ENCODE measurements at places on chromosomes 13 and 19.

- peak; percentile 10 for DNase-seq
Observed at GRCh38 chr13:26707122-26708006, 53.2 kb downstream of the GPR12 start.

DNA sequence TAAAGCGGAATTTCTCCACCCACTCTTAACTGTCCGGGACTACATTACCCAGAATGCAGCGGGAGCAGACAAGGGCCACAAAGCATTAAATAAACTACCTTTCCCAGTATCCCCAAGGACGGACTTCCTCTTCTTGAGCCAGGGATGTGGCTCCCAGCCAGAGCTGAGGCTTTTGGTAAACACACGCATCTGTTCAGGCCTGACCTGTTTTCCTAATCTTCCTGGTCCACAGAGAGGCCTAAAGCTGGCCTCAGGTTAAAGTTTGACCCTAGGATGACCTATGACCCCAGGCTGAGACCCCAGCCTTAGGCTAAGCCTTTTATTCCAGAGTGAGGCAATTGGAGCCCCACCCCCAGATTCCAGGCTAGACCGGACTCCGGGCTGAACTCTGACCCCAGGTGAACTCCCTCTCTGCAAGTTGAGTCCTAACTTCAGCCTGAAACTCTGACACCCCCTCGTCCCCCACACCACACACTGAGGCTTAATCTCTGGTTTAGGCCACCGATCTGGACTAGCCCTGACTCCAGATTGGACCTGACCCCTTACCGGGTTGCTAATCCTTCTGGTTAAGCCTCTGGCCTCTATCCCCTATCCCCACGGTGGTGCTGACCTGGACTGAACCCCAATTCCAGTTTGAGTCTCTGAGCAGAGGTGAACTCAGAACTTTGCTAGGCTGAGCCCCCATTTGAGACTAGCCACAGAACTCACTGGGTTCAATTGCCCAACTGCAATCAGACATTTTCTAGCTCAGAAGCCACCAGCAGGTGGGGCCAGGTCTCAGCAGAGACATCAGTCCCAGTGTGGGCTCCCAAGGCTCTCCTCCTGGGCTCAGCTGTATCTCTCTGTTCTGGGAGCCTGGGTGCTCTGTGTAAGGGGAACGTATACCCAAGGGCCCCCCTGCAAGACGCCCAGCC lies 750 bp upstream of the GPR108 start:
- peak; percentile 72 for DNase-seq

DNA sequence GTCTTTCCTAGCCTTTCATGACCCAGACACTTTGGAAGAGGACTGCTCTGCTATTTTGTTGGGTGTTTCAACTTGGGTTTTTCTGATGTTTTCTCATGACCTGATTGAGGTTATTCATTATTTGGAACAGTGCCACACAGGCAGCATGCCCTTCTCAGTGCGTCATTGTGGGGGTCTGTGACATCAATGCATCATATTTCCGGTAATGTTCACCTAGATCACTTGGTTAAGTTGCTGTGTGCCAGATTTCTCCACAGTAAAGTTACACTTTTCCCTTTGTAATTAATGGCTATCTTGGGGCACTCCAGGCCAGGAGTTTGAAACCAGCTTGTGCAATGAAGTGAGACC lies 124.4 kb downstream of the SIPA1L3 start:
- no peak for DNase-seq

GRCh38 chr19:54586397-54586796 lies 7.0 kb upstream of the LILRA1 start:
- no peak for DNase-seq

DNA sequence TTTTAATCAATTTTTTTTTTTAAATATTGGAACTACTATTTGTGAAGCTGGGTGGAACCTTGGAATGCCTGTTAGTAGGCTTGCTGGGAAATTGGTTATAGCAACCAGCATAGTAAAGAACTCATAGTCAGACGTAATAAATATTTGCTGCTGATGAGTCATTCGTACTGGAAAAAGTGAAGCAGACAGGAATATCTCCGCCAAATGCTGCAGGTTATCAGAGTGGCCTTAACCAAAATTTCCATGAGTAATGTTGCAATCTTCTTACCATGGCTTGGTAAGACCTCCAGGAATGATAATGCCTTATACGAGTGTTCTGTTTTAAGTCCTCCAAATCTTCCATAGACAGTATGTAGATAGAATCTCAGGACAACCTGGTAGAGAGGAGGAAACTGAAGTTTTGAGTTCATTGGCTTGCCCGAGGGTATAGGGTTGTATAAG lies 34.2 kb downstream of the MBNL2 start:
- DNase-seq, result no peak

DNA sequence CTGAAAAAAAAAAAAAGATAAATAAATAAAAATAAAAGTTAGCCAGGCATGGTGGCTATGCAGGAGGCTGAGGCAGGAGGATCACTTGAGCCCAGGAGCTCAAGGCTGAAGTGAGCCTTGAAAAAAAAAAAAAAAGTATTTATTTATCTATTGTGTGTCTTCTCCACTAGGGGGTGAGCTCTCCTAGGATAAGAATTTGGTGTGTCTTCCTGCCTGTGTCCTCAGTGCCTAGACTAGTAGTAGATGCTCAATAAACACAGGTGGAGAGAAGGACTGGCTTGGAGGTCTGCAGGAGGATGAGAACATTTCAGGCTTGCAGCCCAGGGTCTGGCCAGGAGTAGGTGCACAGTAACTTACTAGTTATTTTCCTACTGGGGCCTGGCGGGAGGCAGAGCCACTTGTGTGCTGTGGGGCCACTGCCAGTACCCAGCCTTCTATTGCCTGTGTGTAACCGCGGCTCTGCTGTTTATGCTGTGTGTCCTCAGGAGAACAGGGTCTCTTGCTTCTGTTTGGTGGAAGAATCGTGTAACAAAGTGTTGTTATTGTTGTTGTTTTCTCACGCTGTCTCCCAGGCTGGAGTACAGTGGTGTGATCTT lies 5.4 kb downstream of the LMTK3 start:
- DNase-seq, result peak; percentile 70

GRCh38 chr13:106186366-106187030 lies 349.0 kb downstream of the EFNB2 start:
- DNase-seq, result no peak

DNA sequence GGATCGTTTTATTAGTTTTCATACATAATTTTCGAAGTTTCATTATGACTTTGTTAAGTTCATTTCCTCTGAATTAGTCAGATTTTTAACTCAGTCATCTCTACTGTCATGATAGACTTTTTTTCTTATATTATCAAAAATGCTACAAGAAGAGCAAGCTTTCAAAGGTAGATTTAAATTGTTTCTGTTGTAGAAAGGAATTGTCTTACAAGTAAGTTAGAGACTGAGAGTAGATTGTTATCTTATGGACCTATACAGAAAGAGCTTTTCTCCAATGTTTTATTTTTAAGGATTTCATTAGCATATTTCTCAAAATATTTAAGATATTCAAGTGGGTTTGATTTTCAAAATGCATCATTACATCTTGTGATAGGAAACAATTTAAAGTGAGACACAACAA lies 2.7 kb downstream of the MAB21L1 start:
- DNase-seq, result no peak

DNA sequence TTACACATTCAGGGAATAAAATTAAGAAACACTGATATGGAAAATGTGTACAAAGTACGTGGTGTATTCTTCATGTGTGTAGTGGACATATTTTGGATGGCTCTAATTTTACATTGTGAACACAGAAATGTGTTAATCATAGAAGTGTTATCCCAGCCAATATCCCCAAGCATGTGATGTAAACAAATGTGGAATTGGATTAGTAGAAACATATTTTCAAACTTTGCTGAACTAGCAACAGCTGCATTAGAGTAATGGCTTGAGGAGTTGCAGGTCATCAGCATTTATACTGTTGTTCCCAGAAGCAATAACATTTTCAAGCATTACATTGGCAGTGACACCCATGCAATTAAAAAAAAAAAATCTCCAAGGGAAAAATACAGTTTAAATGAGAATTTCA lies 600.6 kb downstream of the SLITRK1 start:
- no peak for DNase-seq

DNA sequence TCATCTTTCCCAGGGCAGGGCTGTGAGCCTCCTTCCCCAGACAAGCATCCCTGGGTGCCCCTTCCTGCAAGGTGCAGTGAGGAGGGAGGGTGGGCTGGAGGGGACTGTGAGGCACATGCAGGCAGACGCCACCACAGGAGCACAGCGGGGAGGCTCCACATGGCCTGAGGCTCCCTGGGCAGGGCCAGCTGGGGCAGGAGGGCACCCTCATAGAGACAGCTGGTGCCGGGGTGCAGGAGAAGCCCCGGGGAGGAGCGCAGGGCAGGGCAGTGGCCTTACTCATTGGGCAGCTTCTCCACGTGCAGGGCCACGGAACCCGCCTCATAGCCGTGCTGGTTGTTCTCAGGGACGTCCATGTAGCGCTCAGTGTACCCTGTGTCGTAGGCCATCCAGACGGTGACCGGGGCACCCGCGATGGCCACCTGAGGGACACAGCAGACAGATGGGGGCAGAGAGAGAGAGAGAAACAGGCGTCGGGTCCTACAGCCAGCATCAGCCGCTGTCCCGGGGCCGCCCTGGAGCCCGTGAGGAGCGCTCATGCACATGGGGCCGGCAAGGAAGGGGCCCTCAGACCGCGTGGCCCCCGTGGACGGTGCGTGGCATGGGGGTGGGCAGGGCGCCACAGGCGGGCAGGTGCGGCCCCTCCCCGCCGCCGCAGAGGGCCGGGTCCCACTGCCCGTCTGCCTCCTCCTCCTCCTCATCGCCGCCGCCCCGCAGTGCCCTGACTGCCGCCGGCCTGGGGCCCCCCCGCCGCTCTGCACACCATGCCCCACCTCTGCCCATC lies 12.5 kb upstream of the MYDGF start:
- no peak for DNase-seq

- DNase-seq, result no peak
Observed at GRCh38 chr19:33464733-33465115, 56.9 kb downstream of the PEPD start.
